Activated naive CD4-positive, alpha-beta T cell treated with anti-CD3 and anti-CD28 coated beads for 36 hours (primary cell): ENCODE measurements at places on chromosomes 16 and 17. TPM values are rescaled to one million over a fixed set of nuclear protein-coding genes. Genes with fewer than 3 reads are reported as not detected.

DNA sequence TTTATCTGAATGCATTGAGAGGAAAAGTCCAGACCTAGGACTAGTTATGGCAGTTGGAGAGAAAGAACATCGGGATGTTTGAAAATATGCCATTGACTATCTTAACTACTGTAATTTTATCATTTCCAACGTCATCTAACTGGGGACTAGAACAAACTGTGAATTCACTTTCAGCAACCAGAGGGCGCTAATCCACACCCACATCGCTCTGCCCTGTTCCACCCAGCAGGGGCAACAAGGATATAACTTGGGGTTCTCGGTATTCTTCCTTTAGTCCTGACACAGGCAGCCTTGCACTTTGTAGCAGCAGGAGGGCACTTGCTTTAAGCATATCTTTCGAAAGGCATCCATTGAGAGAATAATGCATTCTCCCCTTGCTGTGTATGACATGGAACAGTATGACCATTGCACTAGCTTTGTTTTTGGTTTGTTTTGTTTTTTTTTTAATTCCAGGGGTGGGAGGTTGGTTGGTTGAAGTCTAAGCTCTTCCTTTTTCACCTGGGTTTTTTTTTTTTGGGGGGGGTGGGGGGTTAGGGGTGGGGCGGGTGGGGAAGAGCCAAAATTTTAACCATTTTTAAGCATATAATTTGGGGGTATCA, 31.5 kb downstream of the SIAH1 start:
- H3K4me1 ChIP-seq = peaks cover 18% of the 10 kb centered on the region
- H3K4me3 ChIP-seq = no peak overlapping the region
- peak; percentile 79 for DNase-seq
- H3K27ac ChIP-seq = peak overlapping the region; percentile 54
- peaks cover 29% of the 10 kb centered on the region for H3K36me3 ChIP-seq

DNA sequence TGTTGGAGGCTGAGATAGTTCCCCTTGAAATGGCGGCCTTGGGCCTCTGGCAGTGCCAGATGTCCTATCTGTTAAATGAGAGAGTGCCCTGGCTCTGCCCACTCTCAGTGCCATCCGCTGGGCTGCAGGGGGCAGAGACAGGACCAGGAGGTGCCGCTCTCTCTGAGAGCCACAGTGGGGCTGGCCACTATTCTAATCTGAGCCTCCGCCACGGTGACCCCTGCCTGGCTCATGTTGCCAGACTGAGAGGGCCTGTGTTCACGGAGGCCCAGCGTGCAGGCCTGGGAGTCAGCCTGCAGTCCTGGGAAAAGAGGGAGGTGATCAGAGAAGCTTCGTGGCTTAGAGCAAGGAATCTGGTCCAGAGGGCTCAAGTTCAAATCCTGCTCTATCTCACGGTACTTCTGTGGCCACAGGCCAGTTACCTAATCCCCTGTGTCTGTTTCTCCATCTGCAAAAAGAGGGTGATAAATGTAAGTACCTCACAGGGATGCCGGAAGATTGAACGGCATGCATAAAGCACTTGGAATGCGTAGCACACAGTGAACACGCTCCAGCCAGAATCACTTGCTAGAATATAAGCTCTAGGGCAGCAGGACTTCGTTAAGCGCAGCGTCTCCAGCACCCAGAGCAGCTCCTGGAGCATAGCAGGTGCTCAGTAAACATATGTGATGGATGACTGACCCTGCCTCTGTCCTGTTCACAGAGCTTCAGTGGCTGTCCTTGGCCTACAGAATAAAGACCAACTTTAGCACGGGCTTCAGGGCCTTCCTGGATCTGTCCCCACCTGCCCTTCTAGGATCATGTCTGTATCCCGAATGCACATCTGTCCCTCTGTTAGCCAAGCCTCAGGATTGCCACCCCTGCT, 6.3 kb downstream of the ATP2A3 start:
- H3K4me3 ChIP-seq = no peak overlapping the region
- H3K36me3 ChIP-seq = peaks cover 3% of the 10 kb centered on the region
- H3K27ac ChIP-seq = no peak overlapping the region
- H3K27me3 ChIP-seq = no peaks in the 10 kb centered on the region
- H3K4me1 ChIP-seq = peaks cover 65% of the 10 kb centered on the region

DNA sequence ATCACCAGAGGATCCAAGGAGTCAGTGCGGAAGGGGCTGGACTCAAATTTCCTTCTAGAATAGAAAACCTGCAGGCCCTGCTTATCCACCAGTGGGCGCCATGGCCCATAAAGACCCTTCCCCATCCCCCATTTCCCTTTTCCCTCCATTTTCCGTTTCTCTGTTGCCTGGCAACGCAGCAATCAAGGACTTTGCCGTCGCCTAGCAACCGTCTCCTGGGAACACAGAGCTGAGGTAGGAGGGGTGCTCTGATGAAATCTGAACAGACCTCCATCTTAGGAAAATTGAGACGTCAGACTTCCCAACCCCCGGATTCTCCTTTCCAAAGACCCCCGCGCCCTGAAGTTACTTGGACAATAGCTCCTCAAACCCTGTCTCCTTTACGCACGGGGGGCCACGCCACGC, 5.7 kb downstream of the DLG4 start:
- H3K27ac ChIP-seq = peak overlapping the region; percentile 92
- peaks cover 45% of the 10 kb centered on the region for H3K4me1 ChIP-seq
- H3K4me3 ChIP-seq = peak overlapping the region; percentile 88
- H3K27me3 ChIP-seq = no peaks in the 10 kb centered on the region
- no peaks in the 10 kb centered on the region for H3K36me3 ChIP-seq

- H3K4me1 ChIP-seq = peaks cover 47% of the 10 kb centered on the region
- H3K27me3 ChIP-seq = no peaks in the 10 kb centered on the region
- no peak for DNase-seq
- no peak overlapping the region for H3K27ac ChIP-seq
Observed at GRCh38 chr16:67474551-67475455, 6.2 kb downstream of the ATP6V0D1 start.

The MYO15B gene
- total RNA-seq = 29.7 TPM
